Activated CD8-positive, alpha-beta T cell treated with anti-CD3 and anti-CD28 coated beads for 36 hours (primary cell): ENCODE measurements at places on chromosomes 16 and 17. TPM values are rescaled to one million over a fixed set of nuclear protein-coding genes. Genes with fewer than 3 reads are reported as not detected.

C17orf50 gene
- total RNA-seq: not detected

CTRB2 gene
- total RNA-seq: not detected

GRCh38 chr17:61986898-61987297, 59.1 kb upstream of the INTS2 start:
- DNase-seq: no peak

DNA sequence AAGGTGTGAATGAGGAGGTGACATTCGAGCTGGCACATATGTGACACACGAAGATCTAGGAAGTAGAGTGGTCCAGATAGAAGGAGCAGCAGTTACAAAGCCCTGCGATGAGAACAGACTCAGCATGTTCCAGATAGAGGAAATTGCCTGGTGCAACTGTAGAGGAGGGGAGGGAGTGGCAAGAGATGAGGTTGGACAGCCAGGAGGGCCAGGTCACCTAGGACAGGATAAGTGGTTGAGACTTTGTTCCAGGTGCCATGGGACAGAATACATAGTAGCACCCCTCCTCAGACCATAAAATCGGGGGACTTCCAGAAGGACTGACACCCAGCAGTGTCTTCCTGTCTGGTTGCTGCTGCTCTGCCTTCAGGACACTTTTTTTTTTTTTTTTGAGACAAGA, 11.0 kb upstream of the CENPT start:
- no peak for DNase-seq

DNA sequence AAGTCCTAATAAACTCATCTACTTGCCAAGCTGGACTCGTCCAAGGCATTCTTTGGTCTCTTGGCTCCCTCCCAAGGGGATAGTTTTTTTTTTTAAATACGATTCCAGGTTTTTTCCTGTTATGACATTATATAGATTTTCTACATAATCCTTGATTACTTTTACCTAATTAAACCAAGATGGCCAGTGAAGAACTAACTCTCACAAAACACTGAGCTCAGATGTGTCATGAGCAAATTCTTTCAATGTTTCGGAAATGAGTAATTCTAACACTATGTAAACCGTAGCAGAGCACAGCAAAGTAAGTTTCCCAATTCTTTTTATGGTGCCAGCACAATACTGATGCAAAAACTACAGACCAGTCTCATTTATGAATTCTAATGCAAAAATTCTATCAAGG, 1.8 kb downstream of the ZNF23 start:
- DNase-seq: no peak

GRCh38 chr17:20214794-20215193, 205.6 kb downstream of the SPECC1 start:
- DNase-seq: no peak

DNA sequence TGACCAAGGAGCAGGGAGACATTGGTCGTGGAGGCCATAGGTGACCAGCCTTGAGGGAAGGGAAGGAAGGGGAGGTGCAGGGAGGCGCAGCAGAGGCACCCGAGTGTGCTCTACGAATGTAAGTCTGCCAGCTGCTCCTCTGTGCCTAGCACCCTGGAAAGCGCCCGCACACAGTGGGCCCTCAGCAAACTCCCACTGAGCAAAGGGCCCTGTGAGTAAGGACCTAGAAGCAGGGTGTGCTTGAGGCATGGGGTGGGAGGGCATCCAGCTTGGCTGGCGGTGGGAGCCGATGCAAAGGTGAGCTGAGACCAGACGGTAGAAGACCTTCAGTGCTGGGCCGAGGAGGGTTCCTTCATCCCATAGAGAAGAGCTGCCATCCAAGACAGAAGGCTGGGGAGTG, 36.2 kb upstream of the MEOX1 start:
- DNase-seq: no peak

DNA sequence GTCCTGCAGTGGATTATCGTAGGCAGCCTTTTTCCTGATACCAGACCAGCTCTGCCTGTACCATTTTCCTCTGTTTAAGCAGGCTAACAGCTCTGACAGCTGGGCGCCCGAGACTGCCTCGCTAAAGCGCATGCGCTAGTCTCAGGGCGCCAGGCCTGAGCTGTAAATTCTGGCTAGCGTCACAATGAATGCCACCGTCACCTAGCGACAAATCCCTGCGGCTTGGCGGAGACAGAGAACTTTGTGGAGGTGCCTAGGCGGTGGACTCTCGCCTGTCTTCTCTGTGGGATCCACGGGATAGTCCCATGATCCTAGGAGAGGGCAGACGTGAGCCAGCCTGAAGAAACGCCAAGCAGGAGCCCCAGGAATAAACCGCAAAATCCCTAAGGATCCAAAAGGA, 573.9 kb downstream of the KCNJ18 start:
- no peak for DNase-seq

DNA sequence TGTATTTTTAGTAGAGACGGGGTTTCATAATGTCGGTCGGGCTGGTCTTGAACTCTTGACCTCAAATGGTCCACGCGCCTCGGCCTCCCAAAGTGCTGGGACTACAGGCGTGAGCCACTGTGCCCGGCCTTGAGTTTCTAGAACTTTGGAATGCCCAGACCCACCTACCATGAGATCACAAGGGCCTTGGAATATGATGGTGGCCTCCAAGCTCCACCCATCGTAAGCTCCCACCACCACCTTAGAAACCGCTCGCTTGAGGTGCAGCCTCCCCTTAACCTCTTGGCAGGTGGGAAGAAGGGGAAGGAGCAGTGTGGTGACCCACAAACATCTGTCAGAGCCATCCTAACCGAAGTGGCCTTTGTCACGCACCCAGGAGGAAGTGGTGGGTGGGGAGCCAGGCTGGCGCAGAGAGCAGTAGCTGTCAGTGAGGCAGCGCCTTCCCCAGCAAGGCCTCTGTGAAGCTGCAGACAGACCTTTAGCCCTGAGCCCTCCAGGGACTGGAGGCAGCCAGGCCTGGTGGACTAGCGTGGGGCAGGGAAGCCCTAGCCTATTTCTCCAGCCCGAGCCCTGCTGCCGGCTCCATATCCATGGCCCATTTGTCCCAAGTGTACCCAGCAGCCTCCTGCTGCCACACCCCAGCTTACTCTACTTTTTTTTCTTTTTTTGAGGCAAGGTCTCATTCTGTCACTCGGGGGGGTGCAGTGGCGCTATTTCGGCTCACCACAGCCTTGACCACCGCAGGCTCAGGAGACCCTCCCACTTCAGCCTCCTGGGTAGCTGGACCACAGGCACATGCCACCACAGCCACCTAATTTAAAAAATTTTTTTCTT, 13.1 kb upstream of the SEPHS2 start:
- DNase-seq: peak; percentile 97

GRCh38 chr16:2963074-2963722, 877 bp upstream of the KREMEN2 start:
- DNase-seq: no peak
